ENCODE measurements at places on chromosomes 7 and 10.

DNA sequence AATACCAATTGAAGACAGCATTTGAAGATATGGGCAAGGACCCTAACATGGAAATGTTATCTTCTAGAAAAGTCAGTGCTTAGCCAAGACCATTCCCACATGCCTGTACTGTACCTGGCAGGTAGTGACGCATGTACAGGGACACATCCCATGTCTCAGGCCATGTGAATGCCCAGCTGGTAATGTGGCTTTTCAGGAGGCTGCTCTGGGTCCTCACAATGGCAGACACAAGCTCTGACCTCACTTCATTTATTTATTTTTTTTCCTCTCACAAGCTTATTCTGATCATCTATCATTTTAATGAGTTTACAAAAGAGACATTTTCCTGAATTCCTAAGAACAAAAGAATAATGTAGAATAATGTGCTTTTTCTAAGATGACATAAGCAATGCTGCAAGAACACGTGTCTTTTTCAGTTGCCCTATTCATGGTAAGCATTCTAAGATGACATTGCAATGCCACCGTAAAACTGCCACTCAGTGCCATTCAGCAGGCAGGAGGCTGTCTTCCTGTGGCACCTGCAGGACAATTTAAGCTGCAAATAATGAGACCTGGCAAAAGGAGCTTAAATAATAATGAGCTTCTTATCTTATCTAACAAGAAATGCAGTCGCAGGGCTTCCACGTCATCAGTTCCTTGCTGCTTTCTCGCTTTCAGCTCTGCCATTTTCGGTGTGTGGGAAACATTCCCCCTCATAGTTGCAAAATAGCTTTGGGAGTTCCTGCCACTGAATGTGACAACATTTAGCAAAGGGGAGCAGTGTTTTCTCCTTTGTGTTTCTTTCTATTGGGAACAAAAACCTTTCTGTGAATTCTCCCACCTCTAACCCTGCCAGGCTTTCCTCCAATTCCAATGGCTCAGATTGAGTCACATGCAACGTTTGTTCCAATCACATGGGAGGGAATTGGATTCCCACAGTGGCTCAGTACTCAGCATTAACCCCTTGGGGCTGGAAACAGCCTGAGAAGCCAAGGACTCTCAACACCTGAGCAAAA is 113.0 kb downstream of the SEC23IP start:
- DNase-seq = no peak

- no peak for DNase-seq
Measured at GRCh38 chr10:88150339-88150738, 286.9 kb downstream of the PTEN start.

- no peak for DNase-seq
Measured at GRCh38 chr7:64873155-64873500, 29.9 kb upstream of the ZNF273 start.

DNA sequence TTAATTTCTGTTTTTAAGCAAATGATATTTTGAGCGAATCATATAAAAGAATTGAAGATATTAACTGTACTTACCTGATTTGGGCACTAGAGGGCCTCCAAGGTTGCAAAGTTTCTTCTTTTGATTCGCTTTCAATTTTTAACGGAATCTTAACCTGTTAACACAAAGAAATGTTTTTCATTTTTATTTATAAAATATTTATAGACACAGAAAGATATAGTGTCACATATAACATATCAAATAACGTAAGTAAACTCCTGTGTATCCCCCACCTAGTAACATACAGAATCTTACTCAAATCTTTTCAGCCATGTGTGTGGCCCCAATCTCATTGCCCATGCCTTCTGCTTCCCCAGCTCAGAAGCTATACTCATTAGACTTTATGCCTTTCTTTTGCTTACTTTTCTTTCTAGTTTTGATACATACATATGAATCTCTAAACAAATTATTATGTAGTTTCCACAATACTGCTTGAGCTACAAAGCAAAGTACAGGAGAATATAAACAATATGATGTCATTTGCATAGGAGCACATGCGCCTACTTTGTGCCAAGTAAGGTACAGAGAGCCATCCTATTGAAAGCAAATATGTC is 49.5 kb upstream of the ZPBP start:
- no peak for DNase-seq

DNA sequence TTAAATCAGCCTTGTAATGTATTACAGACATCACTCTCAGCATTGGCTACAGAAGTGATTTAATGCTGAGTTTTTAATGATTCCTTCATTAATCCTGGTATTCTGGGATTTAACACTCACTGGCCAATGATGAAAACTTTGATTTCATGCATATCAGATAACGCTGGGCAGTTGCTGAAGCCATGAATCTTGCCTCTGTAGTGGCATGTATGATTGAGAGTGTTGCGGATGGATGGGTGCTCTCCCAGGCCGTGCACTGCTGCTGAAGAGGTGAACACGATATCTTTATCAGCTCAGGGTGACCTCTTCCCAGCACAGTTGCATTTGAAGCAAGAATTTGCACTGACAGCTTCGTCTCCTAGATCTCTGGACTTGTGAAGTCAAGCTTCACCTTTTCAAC is 168.7 kb downstream of the LRRC4 start:
- no peak for DNase-seq

DNA sequence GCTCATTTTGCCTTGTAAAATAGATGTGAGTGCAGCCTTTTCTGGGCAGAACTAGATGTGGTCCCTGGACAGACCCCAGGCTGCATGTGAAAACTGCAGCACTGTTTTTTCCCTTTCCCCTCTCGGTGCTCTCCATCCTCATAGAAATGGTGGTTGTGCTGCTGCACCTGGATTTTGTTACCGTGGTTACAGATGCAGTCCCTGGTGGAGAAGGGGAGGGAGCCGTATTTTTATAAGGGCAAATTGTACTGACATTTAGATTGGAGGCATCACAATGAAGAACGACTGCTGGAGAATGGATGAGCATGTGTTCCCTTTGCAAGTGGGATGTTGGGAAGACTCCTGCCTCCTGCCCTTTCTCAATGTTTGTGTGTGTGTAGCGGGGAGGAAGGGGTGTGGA is 469.9 kb downstream of the CCSER2 start:
- DNase-seq = no peak

- DNase-seq = no peak
Measured at GRCh38 chr10:61609701-61610100, 53.0 kb upstream of the CABCOCO1 start.

- DNase-seq = no peak
Measured at GRCh38 chr7:124898531-124898930, 31.1 kb downstream of the POT1 start.

DNA sequence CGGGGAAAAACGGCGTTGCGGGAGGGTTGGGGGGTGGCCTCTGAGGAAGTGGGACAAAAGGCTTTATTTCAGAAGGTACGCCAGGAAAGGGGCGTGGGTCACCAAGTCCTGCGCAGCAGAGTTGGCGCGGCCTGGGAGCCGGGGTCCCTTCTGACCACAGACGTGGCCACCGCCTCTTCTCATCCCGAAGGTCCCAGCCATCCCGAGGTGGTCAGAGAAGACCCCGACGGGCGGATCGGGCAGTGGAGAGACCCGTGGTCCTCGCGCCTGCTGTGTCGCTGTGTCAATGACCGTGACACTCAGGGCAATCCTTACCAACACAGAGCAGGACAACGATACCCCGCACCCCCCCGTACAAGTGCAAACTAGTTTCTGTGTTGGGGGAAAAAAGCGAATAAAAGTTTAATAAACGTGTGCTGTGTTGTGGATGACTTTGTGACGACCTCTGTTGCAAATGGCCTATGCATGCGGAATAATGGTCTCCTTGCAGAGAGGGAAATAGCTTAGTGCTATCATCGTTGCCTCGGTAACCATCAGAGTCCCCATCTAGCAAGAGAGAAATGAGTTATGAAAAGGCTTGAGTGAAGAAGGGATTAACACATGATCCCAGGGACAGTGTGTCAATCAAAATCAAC is 19.4 kb upstream of the GATA3 start:
- DNase-seq = no peak

DNA sequence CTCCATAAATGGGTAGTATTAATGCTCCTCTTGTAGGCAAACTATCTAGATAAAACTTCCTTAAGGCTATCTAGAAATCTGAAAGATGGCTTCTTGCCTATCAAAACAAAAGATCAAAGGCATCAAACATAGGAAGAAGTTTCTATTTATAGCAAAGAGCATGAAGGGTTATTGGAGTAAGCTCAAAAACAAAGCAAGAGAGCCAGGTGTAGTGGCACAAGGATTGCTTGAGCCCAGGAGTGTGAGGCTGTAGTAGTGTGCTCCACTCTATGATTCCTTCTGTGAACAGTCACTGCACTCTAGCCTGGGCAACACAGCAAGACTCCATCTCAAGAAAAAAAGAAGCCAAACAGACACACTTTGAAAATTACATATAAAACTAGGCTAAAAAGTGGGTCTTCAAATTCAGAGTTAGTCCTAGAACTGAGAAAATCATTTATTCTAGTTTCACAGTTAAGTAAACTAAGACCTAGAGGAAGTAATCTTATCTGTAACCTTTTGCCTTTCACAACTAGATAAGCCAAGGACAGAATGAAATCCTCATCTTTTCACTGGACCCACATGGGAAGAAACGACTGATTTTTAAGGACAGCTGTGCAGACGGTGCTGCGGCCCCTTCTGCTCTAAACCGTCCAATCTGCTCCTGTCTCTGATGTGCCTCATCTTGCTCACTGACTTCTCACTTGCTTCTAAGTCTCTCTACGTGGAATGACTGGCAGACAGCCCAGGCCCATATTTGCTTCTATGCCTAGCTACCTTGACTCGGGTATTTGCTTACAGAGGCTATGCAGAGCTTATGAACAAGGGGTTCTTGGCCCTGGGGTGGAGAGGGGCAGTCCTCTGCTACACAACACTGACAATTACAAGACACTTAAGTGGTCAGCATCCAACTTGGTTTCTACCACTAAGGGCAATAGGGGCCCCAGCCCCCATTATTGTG is 50.0 kb downstream of the ESYT2 start:
- DNase-seq = no peak

GRCh38 chr7:106573125-106573663 is 87.8 kb downstream of the CCDC71L start:
- no peak for DNase-seq

DNA sequence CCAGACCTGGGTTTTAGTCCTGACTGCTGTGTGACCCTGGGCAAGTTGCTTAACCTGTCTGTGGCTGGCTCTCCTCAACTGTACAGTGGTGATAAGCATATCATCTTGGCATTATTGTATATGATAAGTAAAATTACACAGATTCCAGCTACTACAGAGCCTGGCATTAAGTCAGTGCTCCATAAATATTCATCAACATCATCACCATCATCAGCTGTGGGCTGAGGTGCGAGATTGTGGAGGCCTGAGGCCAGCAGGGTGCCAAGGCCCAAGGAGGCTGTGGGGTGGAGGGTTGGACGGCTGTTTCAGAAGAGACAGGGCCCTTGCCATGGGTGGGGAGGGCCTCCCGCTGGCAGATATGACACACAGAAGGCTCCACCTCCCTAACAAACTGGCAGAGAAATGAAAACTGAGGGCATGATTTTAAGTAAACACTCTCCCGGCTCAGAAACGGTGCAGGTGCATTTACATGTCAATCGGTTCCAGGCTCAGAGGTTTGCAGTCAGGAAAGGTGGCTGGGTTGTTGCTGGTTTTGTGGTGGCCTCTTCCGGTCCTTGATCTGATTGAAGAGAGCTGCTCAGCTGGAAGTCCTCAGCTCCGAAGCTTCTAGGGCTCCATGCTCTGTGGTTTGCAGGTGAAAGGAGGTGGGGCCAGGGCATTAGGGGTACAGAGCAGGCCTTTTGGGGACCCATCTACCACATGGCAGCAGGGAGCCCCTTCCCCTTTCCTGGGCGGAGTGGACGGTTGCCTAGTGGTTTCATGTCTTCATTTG is 10.2 kb downstream of the CRYGN start:
- no peak for DNase-seq

Measured in stimulated activated CD8-positive, alpha-beta memory T cell treated with anti-CD3 and anti-CD28 coated beads, Interleukin-12 subunit alpha, Interleukin-12 subunit beta, amount 100 ng/mL, for 4 hours (primary cell).